Suppressor macrophage treated with lipopolysaccharide for 4 hours (primary cell): ENCODE measurements at places on chromosomes 5 and 9.

DNA sequence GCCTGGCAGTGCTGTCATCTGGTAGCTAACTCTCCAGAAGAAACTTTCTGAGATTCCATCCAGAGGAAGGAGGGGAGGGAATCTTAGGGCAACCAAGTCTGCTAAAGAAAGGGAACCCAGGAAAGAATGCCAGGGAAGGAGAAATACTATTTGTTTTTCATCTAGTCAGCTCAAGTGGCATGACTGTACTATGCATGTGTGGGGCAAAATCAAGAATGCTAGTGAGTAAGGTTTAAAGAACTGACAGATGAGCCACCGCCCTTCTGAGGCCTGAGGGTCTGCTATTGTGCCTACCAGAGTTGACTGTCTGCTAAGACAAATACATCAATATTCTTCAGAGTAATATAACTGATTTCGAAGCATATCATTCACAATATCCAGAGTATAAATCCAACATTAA, 204.2 kb downstream of the SLC12A2 start:
- no peak for DNase-seq

- peak; percentile 1 for DNase-seq
These were observed 252.4 kb upstream of the DAPK1 start for GRCh38 chr9:87245271-87245670.

- no peak for DNase-seq
These were observed 264.7 kb downstream of the NSG2 start for GRCh38 chr5:174310243-174310642.

GRCh38 chr9:137123468-137123837, 8.9 kb upstream of the DPP7 start:
- DNase-seq, result no peak

GRCh38 chr9:129555512-129556215, 65.2 kb downstream of the C9orf50 start:
- DNase-seq, result no peak

DNA sequence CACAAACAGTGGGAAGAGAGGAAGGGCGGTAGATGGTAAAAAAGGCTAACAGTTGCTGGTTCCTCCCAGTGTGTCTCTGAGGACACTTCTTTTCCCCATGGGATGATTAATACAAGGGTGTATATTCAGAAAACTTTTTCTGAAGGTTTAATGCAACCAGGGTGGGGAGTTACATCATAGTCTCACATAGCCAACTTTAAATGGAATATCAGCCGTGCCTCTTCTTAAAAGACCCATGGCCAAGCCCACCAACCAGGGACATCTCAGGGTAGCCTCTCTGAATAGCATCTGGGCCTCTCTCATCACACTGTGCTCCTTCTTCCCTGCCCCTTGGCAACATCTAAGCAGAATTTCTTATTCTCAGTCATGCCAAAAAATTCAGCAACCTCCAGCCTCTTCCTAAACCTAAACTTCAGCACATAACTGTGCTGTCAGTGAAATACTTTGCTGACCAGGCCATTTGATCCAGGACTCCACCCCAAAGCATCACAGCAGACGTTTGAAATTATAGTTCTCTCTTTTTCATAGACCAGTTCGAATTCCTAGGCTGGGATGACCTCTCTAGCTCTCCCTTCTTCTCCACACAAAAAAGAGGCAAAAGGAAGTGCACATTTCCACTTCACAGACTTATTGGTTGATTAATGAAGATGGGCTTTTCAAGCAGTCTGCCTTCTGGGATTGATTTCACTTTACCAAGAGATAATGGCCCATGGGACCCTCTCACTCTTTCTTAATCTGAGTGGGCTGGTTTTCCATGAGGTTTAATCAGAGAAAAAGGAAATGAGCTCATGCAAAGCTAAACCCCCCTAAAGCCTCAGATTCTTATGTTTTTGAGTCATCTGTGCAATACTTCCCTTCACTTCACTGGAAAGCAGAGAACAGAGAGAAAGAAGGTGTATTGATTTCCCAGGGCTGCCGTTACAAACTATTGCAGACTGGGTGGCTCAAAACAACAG, 85.1 kb upstream of the RAI14 start:
- DNase-seq, result peak; percentile 42

DNA sequence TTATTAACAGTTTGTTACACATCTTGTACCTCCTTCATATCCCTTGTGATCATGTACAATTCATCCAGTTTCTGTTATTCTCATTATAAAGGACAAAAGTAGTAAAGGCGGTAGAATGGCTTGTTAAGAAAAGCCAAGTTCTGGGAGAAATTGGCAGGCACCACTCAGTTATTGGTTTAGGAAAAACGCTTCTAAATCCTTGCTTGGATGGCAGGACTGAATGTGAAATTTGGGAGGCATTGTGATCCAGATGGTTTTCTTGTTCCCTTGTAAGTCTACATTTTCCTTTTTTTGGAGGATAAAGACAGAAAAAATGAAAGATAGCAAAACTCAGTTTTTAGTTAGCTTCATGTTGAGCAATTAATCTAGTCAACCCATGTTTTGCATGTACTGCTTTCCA, 130.2 kb downstream of the MAT2B start:
- DNase-seq, result no peak

DNA sequence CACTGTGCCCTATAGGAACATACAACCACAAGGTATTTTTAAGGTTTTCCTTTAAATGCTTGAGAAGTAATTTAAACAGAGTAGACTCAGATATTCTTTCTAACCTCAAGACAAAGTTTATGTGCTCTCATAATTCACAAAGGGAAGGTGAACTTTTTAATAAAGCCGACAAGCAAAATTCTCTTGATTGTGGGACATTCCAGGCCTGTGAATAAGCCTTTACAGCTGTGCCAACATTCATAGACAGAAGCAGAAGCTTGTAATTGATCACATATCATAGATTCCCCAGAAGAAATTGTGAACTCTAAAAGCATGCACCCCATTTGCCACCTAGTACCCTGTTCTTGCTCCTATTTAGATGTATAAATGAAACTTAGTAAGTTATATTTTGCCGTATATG, 1107.8 kb upstream of the SEMA6A start:
- DNase-seq, result no peak

GRCh38 chr5:10334831-10335230, 18.7 kb upstream of the MARCHF6 start:
- DNase-seq, result peak; percentile 32

DNA sequence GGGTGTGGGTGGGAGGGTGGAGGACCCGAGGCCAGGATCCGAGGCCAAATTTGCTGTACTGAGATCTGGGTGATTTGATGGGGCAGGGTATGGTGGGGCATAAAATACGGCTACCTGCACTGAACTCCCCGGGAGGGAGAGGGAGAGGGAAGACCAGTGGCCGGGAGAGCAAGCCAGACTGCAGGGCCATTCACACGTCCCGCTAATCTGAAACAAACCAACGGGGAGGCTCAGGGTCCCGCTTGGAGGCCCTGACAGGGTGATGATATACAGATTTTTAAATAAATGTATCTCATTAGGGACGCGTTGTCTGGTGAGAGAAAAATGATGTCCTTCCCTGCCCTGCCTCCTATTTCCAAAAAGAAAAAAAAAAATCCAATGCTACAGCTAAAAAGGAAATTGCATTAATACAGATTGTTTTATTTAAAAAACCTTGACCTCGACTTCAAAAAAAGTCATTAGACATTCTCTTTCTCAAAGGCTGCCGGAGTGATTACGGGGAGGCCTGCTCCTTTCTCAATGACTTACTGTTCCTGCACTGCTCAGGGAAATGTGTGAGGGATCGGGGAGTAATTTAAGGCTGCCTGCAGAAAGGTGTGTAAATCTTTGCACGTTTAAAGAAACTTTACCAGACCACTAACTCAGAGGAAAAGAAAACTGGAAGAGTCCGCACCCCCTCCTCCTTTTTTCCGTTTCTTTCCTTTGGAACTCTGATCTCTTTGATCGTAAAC, 11.5 kb upstream of the PRRX2 start:
- no peak for DNase-seq

DNA sequence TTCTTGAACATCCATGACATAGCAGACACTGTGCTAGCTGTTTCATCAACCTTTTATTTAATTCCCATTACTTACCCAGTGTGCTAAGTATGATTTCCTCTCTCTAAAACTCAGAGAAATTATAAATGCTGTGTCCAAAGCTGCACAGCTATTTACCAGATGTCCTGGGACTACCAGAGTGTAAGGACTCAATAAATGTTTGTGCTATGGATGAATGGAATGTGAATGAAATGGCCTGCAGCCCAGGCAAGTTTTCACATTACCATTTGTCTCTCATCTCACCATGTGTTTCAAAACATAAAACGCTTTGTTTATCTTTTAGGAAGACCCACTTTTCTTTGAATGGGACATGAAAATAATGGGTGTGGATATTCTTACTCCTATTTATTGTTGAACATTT, 96.2 kb downstream of the ARHGEF28 start:
- no peak for DNase-seq

GRCh38 chr5:150464554-150465012, 15.0 kb upstream of the RPS14 start:
- no peak for DNase-seq

DNA sequence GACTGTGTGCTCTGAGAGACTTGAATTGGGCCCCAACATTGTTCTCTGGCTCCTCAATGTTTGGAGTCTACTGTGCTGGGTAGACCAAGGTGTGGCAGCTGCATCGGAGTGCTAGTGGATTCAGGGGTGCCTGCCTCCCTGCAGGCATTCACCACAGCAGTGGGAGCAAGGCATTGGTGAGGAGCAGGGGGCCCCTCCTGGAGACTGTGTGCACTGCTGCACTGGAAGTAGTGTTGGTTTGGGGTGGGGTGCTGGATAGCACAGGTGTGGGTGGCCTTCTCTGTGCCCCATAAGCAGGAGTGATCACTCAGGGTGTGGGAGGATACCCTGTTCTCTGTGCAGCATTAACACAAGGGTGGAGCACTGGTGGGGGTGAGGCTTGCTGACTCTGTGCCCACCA, 39.2 kb downstream of the INSL6 start:
- no peak for DNase-seq

DNA sequence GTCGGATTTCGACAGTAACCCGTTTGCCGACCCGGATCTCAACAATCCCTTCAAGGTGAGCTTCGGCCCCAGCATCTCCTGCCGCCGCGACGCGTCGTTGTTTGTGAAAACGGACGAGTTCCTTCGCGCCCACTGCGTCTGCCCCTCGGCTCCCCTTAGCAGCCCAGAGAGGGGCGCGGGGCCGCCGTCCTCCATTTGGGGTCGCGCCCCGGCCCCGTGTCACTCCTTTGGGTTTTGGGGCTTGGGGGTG, 182 bp downstream of the SCAMP1 start:
- no peak for DNase-seq

DNA sequence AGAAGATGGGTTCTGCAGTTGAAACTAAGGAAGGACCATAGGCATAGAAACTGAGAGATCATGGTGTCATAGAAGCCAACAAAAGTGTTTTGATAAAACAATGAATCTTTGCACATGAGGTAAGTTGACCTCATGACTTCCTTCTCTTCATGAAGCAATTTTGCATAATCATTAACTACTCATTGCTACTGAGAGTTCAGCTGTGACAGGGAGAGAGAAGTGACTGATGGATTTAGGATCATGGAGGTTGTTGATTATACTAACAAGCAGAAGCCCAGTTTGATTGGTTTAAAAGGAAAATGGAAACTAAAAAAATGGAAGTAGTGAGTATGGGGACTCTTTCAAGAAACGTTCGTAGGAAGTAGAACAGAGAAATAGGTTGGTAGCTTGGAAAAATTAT, 51.2 kb downstream of the PARP8 start:
- DNase-seq, result peak; percentile 68

DNA sequence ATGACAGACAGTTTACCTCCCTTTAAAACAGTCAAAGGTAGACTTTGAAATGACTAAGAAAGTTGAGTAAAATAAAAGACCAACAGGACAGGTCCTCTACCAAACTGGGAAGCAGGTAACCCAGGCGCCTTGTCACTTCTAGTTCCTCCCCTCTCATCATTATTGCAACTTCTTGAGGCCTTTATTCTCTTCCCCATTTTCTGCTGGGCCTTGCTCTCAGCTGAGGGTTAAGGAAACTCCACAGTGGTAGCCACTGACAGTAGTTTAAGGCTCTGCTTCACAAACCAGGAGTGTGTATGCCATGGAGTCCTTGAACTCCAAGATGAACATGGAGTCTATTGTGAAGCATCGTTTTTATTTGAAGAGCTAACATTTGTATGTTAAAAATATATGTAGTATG, 36.9 kb upstream of the TCERG1 start:
- no peak for DNase-seq

GRCh38 chr5:79546782-79547428, 33.0 kb upstream of the HOMER1 start:
- no peak for DNase-seq

DNA sequence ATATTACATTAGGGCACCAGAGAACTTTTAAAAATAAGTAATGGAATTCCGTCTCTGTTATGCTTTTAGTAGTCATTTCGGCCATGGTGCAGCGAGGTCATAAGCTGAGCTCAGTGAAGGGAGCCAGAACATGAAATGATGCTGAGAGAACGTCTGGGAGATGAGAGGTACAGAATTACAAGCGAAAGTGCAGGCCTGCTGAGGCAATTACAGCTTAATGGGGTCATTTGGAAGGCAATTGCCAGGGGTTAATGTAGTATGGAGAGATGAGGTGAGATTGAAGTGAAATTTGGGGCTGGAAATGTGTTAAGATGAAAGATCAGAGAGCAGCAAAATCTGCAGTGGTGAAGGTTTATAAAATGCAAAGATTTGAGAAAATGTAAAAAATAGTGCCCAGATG, 96.5 kb downstream of the PBX3 start:
- DNase-seq, result no peak
